Stimulated activated CD4-positive, alpha-beta T cell treated with anti-CD3 and anti-CD28 coated beads, Interleukin-1b, Interleukin-23, amount 100 ng/mL, for 1 hour (primary cell): ENCODE measurements at places on chromosomes 16 and 17.

GRCh38 chr16:65319621-65320231 lies 197.9 kb upstream of the CDH11 start:
- DNase-seq = no peak

DNA sequence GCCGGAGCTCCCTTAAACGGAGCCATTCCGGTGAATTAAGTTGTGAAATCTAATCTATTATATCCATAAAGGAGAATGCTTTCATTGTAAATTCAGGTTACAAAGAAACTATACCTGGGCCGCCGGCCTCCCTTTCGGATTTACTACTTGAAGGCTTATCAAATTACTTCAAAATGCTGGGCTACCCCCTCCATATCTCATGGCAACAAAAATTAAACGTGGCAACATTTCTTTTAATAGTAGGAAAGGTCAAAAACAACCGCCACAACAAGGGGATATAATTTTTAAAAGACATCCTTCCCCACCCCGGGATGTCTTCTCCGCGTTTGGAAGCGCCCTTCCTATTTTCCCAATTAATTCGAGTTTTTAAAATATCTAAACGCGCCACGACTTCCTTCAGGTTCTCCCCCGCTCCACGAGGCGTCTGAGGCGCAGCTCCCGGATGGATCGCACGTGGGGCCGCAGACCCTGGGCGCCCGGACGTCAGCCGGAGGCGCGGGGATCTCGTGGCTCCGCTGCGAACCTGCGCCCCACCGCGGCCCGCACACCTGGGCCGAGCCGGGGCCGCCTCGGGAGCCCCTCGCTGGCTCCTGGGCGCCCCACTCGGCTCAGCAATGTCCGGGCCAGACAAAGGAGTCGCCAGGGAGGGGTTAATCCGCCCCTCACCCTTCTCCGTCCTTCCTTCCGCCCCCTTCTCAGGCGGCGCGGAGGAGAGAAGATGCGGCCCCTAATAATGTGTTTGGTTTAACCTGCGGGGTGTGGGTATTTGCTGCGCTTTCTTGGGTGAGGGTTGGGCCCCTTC lies 47.4 kb upstream of the SLC38A10 start:
- no peak for DNase-seq

GRCh38 chr16:2180962-2181923 lies 15.2 kb downstream of the CASKIN1 start:
- no peak for DNase-seq

GRCh38 chr17:37060928-37061327 lies 112.2 kb downstream of the AATF start:
- DNase-seq = no peak

DNA sequence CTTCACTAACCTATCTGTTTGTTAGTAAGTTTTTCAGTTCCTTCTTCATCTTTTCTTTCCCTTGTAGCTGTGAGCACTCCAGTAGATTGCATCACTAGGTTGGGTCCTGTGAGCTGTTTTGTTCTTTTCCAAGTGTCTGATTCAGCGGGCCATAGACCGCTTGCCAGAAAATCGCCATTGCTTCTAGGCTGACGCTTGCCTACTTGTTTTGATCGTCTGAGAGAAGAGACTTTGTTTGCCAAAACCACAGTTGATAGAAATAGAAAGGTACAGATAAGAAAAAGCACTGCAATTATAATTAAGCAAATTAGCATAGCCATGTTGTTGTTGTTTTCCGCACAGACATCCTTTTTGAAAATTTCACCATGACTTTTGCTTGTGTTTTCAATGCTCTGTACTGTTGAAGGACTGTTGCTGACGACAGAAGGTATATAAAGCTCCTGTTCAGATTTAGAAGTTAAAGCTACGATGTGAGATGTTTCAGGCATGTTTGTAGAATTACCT lies 3.1 kb downstream of the EVI2A start:
- no peak for DNase-seq

DNA sequence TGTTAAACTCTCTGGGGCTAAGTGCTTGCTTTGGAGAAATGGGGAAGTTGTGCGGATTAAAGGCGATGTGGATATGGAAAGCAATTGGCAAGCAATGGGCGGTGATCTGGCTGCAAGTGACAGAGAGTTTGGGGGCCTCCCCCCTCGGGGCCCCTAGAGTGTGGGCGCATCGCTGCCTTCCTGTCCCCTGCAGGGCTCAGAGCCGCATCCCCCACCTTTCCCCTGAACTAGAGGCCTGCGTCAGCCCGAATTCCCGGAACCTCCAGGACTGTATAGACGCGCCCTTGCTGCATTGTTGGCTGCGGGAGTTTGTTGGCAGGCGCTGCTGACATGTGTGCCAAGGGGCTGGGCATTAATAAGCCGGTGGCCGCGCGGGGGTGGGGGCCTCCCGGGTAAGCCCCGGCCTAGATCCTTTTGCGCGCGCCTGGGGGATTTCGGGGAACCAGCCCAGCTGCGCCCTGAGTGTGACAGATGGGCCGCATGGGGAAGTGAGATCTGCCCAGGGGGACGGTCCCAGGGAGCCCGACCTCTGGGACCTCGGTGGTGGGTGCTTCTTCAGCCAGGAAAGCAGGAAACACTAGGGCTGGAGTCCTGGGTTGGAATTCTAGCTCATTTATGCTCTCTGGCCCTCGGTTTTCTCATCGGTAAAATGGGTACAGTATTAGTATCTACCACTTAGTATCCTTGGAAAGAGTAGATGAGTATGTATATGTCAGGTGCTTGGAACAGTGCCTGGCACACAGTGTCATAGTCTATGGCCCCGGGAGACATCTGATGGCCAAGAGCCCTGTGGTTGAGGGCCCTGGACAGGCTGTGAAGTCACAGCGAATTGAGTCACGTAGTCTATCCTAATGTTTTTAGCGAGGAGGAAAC lies 1.0 kb downstream of the EEF2K start:
- DNase-seq = no peak

DNA sequence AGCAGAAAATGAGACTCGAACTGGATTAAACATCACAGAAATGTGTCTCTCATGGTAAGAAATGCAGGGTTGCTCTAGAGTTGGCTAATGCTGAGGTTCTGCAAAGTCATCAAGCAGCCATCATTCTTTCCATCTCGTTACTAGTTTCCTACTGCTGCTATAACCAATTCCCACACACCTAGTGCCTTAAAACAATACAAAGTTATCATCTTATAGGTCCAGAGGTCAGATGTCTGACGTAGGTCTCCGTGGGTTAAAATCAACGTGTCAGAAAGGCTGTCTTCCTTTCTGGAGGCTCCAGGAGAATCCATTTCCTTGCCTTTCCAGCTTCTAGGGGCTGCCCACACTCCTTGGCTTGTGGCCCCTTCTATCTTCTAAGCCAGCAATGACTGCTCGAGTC lies 118.6 kb downstream of the STX8 start:
- no peak for DNase-seq

DNA sequence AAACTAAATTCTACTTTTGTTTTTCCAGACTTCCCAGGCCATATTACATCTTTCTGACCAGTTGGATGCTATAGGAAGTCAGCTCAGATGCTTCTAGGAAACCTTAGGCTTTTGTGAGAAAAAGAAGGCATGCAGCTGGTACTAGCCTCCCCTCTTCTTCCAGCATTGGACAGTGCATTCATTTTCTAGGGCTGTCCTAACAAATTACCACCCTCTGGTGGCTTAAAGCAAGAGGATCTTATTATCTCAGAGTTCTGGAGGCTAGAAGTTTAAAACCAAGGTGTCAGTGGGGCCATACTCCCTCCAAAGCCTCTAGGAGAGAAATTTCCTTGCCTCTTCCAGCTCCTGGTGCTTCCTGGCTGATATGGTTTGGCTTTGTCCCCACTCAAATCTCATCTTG lies 467.8 kb downstream of the SLC39A11 start:
- no peak for DNase-seq

- DNase-seq = no peak
Measured at GRCh38 chr17:57033296-57033695, 51.8 kb upstream of the AKAP1 start.

DNA sequence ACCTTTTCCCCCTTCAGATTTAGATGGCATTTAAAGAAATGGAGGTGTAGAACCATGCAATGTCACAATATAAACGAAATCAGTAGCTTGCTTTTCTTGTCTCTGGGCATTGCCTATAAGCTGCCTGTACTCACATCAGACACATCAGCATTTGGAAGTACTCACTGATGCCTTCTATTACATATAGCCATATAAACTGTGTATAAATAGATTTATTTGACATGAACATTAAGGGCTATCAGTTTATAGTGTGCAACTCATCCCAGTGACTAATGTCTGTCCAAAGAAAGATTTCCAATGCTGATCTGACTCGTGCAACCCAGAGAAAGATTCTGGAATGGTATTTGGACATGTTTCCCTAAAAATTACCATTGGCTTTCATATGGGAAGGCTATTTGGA lies 417.9 kb upstream of the MAF start:
- DNase-seq = no peak

DNA sequence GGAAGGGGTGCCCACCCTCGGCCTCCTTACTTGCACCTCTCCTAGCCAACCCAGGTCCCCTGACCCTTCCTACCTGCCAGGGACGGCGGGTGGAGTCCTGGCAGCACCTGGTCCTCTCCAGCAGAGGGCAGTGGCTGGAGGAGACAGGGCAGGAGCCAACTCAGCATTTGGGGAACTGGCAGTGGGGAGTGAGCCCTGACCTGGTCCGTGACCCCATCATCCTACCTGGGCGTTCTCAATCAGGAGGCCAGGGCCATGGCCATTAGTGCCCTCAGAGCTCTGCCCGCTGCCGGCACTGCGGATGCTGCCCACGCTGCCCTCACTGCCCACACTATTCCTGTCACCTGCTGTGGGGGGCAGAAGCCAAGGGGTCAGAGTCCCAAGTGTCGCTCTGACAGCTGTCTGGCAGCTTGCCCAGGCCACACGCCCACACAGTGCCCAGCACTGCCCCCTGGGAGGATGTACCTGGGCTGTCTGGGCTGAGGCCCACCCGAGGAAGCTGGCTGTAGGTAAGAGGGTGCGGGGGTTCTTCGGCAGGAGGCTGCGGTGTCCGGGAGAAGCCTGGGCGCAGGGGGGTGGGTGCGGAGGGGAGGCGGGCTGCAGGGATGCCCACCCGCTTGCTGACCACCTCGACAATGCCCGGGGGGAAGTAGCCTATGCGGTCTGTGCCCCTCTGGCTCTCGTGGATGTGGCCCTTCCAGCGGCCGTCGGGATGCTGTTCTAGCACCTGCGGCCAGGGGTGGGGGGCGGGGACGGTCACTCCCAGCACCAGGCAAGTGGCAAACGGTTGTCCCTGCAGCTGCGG lies 10.8 kb downstream of the CASKIN2 start:
- DNase-seq = no peak

DNA sequence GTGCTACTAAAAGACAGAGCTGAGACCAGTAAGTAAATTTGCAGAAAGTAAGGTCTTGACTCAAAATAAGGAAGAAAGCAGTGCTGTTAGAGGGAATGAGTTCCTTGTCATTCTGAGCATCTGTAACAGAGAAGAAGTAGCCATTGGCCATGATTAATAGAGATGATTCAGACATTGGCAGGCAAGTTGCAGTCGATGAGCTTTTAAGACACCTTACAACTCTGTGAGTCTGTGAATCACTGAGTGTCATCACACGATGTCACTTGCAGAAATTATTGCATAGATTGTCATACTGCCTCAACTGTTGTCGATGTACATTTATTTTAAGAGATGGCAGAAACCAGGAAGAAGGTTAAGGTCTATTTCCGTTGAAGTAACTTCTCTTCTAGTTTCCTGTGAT lies 201.1 kb upstream of the CDH13 start:
- no peak for DNase-seq

GRCh38 chr17:3843935-3844516 lies 2.0 kb downstream of the NCBP3 start:
- DNase-seq = peak; percentile 18

- DNase-seq = no peak
Measured at GRCh38 chr17:13833921-13834320, 232.2 kb upstream of the HS3ST3A1 start.

GRCh38 chr17:76376318-76377133 lies 7.9 kb upstream of the SPHK1 start:
- no peak for DNase-seq
